ENCODE measurements at places on chromosomes 7 and 10.

DNA sequence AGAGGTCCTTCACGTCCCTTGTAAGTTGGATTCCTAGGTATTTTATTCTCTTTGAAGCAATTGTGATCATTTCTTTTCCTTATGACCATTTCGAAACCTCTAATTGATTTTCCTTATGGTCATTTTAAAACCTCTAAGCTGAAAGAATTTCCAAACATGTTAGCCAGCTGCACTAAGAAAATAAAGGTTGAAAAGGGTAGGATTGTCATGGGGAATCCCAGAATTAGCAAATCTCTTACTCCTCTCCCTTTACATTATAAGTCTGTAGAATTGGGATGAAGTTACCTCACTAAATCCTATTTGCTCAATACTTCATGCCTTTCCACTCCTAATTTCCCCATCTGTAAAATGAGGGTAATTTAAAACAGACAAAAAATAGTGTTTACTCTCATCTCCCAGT, 79.5 kb downstream of the FAM185A start:
- DNase-seq: no peak

DNA sequence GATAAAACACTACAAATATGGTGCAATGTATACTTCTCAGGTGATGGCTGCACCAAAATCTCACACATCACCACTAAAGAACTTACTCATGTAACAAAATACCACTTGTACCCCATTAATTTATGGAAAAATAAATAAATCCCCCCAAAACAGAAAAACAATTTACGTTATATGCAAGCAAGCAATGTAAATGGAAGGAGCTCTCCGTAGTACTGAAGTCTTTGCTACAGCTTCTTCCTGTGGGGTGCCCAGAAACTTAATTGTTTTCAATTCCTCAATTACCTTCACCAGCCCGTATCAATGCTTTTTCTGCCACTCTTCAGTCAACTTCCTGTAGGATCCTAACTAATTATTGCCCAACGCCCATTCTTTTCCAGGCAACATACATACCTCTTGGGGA, 138.1 kb downstream of the RELN start:
- no peak for DNase-seq

- DNase-seq: no peak
Measured at GRCh38 chr10:124745673-124746072, 1.5 kb upstream of the FAM53B start.

- DNase-seq: no peak
Measured at GRCh38 chr10:80173466-80173865, 31.9 kb downstream of the ANXA11 start.

- DNase-seq: no peak
Measured at GRCh38 chr7:124603066-124603465, 162.5 kb downstream of the GPR37 start.

GRCh38 chr10:91711885-91712680, 79.2 kb upstream of the PPP1R3C start:
- DNase-seq: no peak

GRCh38 chr7:79909176-79909575, 225.5 kb upstream of the GNAI1 start:
- no peak for DNase-seq

- no peak for DNase-seq
Measured at GRCh38 chr7:124130-124949, 68.0 kb upstream of the FAM20C start.

GRCh38 chr7:40192036-40192435, 57.2 kb downstream of the SUGCT start:
- DNase-seq: no peak

DNA sequence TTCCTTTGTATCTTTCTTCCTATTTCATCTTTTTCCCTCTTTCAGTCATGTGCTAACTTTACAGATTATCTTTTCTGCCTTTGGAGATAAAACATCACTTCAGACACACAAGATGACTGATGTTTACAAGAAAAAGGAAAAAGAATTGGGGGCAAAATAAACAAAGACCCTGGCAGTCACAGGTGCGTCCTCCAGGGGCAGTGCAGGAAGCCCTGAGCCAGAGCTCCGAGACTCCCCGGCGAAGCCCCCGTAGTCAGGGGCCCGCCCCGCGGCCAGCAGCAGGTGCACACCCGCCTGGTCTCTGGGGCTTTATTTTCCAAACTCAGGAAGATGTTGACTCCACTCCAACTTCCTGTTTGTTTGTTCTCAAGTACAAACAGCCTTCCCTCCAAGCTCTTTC, 10.2 kb downstream of the STK32C start:
- DNase-seq: no peak

- DNase-seq: no peak
Measured at GRCh38 chr7:46725136-46725535, 804.1 kb upstream of the IGFBP3 start.

DNA sequence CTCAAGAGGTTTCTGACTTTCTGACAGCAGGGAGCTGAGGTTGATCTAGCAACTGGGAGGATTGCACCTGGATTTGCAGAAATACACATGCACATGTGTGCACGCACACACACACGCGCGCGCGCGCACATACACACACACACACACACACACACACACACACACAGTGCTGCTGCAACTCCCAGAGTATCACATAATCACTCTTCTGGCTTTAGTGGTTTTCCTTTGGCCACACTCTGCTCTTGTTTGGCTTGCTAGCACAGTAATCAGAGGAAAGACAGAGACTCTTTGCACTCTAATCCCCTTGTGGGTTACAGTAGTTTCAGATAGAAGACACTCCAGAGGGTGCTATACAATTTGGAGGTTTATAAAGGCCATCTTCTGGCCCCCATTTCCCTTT, 705.0 kb downstream of the AUTS2 start:
- no peak for DNase-seq

DNA sequence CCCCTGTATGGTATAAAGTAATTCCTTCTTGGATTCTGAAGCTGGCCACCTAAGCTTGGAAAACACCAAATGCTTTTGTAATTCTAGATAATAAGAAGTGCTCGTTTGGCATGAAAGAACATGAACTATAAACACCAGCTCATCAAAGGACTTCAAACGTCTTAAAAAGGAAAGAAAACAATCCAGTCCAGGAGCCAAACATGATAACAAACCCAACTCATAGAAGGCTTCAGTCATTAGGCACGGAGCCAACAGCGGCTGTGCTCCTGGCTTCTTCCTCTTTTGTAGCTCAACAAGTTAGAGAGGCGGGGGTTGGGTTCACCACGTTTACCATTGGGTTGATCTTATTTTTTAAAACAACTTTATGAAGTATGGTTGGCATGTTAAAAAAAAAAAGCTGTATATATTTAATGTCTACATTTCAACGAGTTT, 56.4 kb upstream of the ECHDC3 start:
- DNase-seq: no peak

DNA sequence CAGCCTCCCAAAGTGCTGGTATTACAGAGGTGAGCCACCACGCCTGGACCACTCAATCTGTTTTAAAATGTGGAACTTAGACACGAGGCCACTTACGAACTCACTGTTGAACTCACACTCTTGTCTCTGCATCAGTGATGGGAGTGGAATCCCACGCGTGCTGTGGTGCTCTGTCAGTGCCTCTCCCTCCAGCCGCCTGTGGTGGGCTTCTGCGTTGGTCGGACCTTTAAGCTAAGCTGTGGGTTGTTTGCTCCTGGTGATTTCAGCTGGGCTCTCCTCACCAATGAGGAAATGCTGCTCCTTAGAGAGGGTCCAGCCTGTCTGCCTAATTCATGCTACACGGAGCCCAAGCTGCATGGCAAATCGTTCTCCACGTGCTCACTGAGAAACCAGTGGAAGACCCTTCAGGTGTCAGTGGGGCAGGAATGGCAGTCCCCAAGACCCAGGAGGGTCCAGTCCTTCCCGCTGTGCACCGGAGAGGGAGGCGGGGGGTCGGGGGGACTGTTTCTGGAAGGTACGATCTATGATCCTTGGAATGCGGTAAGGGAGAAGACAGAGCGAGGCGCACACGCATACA, 17.9 kb upstream of the PRKAR1B start:
- DNase-seq: no peak

GRCh38 chr10:16280595-16280994, 156.2 kb upstream of the PTER start:
- DNase-seq: no peak

- DNase-seq: peak; percentile 8
Measured at GRCh38 chr10:110269374-110270318, 35.1 kb downstream of the SMNDC1 start.

DNA sequence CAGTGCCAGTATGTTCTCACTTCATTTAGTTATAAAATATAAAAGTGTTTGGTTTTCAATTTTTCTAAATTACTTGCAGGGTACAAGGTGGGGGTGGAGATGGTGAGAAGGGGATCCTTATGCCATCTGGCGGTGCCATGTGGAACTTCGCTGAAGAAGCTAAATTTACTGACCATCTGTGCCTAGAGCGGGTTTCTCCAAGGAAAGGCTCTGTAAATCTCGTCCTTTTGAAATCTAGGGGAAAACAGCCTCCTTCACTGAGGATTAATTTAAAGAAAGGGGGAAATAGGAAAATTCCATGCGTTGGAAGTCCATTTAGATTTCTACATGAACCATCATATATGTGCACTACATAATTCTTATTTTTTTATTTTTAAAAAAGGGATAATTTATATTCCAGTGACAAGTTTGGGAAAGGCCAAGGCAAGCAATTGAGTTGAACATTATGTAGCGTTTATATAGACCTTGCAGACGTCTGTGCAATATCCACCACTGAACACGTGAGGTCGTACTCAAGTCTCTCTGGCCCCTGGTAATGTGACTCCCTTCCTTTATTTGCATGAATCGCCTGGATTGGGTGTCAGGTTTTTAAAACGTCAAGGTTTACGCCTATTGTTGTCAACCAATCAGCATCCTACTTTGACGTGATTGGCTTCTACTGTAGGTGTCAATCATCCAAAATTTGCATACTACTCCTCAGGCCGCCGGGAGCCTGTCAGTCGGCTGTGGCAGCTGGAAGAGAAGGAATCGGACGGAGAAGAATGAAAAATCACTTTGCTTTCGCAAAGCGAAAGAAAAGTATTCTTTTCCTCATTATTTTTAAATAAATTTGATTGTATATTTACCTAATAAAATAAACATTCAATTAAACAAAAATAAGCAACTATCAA, 297.1 kb upstream of the NFE2L3 start:
- no peak for DNase-seq

- no peak for DNase-seq
Measured at GRCh38 chr7:9022456-9022855, 589.0 kb downstream of the NXPH1 start.

DNA sequence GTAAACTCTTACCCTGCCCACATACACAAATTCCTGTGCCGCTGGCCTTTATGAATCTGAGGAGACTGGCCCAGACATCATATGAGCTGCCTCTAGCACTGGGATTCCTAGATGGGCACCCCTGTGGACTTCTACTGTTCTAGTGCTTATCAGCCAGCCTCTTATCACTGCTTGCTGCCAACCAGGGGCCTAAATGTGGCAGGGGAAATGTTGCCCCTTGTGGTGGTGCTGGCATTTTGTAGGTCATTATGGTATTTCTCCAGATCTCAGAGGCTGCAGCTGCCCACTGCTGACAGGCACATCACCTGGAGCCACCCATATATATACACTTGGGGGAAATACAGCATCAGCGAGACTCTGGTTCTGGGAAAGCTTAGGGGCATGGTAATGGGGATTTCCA, 5.4 kb downstream of the SFR1 start:
- no peak for DNase-seq

DNA sequence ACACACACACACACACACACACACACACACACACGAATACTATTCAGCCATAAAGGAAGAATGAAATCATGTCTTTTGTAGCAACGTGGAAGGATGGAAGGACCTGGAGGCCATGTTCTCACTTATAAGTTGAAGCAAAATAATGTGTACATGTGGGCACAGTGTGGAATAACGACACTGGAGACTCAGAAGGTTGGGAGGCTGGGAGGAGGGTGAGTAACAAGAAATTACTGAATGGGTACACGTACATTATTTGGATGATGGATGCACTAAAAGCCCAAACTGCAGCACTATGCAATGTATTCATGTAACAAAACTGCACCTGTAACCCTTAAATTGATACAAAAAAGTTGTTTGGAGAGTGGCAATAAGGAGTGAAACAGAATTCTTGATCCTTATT, 32.1 kb downstream of the KMT2C start:
- DNase-seq: no peak

GRCh38 chr10:35341521-35341920, 5.2 kb downstream of the CCNY start:
- no peak for DNase-seq

DNA sequence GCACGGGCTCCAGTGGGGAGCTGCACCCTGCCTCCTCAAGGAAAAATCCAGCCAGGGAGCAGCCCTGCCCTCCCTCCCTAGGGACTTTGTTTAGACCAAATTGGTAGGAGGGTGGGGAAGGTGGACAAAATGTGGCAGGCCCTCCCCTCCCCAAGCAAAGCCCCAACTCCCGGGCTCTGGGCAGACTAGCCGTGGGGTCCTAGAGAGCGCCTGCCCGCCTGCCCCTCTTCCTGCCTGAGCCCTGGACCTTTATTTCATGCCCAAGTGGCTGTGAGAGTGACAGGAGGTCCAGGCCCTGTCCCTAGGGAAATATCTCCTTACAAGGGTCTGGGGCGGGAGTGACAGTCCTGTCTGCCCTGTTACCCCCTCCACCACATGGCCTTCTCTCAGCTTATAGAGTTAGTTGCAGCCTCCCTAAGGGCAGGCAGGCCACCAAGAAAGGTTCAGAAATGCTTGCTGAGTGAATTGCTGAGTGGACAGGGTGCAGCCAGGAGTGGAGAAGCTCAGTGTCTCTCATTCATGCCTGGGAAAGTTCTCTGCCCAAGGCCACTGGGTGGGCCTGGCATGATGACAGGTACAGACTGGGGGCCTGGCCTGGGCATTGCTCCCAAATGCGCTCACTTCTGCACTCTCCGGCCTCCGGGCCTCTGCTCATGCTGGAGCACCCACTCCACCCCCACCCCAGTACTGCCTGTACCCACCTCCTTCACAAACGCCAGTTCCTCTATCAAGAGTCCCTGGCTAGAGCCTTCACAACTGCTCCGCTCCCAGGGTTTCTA, 25.2 kb downstream of the DNAJB12 start:
- no peak for DNase-seq

DNA sequence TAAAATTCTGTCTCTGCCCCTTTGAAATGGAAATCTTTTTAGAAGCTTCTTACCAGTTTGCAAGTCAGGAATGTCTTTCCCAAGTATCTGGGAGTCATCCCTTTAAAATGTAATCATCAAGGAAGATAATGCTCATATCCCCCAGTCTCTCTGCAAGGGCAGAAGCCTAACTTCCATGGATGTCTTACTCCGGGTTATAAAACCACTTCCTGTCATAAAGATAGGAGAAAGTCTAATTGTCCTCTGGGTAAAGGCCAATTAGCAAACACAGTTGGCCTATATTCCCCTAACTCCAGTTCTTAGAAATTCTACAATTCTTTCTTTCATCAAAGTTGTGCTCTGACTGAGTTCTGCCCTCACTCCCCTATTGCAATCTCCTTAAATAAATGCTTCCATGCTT, 1631.5 kb upstream of the LRRTM3 start:
- DNase-seq: no peak

GRCh38 chr7:128430207-128430606, 20.4 kb upstream of the IMPDH1 start:
- no peak for DNase-seq
